ENCODE measurements at places on chromosomes 3 and 15.

DNA sequence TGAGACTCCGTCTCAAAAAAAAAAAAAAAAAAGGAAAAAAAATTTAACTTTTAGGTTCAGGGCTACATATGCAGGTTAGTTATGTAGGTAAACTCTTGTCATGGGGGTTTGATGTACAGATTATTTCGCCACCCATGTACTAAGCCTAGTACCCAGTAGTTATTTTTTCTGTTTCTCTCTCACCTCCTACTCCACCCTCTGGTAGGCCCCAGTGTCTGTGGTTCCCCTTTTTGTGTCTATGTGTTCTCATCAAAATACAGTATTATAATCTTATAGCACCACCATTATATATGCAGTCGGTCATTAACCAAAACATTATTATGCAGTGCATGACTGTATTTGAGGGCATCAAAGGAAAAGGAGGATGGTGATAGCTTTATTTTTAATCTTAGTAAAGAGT is 47.3 kb downstream of the CHP1 start:
- DNase-seq: no peak

GRCh38 chr3:186352369-186352768 is 9.7 kb downstream of the DGKG start:
- DNase-seq: no peak

DNA sequence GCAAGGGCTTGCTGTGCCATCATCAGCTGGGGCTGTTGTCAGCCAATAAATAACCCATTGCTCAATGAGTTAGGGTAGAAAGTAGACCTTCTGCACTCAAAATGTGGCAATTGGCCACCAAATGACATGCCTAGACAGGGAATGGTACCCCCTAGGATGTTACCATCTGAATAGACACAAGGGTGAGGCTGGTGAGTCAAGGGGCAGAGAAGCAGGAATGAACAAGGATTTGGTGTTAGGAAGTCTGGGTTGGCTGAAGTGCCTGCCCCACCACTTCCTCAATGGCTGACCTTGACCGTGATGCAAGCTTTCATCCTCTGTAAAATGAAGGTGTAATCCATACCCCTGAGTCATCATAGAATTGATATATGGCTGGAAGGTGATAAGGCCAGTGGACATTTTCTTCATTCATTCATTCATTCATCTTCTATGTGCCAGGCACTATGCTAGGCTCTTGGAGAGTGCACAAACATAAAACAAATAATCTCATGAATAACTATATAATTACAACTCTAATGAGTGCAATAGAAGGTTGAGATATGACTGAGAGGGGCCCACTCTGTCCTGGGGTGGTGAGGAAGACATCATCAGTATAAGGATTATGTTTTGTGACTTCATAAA is 4.4 kb upstream of the CA12 start:
- no peak for DNase-seq

GRCh38 chr3:46811615-46812236 is 51.5 kb downstream of the MYL3 start:
- DNase-seq: no peak

GRCh38 chr3:182325213-182325950 is 467.9 kb upstream of the ATP11B start:
- DNase-seq: no peak

GRCh38 chr15:42772144-42772543 is 35.2 kb upstream of the CDAN1 start:
- no peak for DNase-seq

DNA sequence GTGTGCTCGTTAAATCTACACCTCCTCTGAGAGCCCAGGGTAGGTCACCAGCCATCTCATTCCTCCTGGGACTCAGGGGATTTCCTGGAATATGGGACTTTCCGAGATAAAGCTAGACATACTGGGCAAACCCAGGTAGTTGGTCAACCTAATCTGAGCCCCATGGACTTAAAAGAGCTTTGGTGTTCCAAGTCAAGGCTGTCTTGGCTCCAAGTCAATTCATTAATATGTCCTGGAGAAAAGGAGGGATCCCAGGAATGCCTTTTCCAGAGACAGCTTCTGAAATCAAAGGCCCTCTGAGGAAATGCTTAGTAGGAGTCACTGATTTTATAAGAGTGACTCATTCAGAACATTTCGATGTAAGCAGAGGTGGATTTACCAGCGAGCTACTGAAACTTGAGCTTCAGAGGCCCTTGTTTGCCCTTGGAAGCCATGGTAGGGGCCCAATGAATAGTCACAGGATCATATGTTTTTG is 137.3 kb upstream of the UBE2E1 start:
- peak; percentile 86 for DNase-seq

GRCh38 chr3:50515565-50516439 is 12.4 kb upstream of the CACNA2D2 start:
- DNase-seq: peak; percentile 13

DNA sequence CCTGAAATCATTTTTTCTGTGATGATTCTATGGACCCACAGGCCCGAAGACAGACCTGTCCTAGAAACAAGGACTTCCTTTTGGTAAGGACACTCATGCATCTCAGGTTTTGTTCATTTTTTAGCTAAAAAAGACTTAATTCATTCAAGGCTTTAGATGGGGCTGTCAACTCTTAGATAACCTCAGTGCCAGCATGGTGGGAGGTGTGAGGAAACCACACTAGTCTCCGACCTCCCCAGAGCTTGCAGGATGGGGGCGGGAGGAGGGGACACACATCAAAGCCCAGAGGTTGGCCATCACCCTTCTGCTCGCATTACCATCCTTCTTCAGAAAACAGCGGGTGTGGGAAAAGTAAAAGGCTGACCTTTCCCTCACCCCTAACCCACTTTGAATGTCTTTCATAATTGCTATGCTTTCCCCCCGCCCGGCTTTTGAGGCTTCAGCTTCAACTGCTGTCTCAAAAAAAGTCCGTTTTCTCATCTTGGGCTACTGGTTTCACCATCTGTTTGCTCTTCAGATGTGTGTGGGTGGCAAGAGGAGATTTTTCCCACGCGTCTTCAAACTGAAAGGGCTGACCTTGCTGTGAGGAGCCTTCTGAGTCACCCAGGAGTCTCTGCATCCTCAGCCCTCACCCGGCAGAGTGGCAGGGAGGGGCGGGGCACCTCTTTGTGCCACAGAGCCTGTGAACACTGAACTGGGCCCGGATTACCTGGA is 27.6 kb upstream of the CXCR6 start:
- peak; percentile 98 for DNase-seq

DNA sequence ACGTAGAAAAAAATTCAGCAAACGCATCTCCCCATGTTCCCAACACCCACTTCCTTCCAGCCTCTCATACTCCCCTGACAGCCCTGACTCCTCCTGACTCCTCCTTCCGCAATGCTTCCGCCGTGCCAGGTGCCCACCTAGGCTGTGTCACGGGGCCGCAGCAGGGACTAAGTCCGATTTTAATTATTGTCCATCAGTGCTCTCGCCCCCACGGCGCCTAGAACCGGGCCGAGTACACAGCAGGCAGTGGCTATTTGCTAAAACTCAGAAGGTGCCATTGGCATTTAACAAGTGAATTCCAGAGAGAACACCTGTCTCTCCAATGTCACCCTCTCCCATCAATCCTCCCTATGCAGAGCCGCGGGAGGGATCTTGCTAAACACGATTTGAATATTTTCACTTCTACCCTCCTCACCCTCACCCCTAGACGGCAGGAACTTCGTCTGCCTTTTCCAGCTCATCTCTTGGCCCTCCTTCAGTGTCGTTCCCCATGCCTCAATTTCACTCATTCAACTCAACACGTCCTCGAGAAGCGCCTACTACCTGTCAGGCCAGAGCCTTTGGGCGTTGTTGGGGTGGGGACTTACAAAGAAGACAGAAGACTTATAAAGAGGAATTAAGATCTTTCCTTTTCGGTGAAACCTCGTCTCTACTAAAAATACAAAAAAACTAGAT is 11.5 kb upstream of the SHF start:
- peak; percentile 47 for DNase-seq

GRCh38 chr15:69143756-69144436 is 16.5 kb upstream of the GLCE start:
- no peak for DNase-seq

- DNase-seq: peak; percentile 68
These were observed 1.7 kb upstream of the LINGO1 start for GRCh38 chr15:77634266-77634962.

DNA sequence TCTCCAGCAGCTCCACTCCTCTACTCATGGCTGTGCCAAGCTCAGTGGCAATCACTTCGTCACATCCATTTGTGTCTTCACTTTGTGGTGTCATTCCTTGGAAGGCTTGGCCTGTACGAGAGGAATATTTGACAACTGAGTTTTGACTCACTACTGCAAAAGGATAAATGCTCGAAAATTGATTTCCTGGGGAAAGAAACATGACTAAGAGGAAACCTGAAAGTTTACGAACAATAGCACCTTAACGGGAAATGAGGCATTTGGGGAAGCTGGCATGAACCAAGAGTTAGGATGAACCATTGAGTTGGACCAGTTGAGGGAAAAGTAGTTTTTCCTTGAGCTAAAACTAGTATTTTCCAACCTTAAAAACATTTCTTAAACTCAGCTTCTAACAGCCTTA is 74.2 kb upstream of the ABHD17C start:
- DNase-seq: peak; percentile 8

DNA sequence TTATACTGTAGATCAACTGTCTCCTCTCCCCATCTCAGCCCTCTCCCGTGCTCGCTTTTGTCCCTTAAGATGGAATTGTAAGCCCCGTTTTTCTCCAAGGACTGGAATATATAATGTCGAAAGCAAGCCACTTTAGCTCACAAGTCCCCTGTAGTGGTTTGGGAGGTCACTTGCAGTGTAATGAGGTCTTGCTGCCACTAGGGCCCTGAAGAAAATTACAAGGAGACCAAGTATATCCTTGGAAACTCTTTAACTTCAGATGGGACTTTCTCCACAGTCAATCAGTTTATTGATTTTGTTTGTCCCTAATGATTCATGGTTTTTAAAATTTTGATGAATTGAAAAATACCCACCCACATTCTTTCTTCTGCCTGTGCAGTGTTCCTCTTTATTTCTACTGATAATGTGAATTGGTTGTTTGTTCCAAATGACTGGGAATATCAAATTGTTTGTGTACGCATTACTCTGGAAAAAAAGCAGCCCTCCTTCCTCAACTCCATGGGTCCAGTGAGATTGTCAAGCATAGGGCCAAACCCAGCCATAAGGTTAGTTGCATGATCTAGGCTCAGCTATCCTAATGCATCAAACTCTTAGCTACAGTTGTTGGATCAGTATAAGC is 294.8 kb downstream of the MCTP2 start:
- DNase-seq: no peak

GRCh38 chr3:411226-411625 is 214.7 kb downstream of the CHL1 start:
- DNase-seq: no peak

DNA sequence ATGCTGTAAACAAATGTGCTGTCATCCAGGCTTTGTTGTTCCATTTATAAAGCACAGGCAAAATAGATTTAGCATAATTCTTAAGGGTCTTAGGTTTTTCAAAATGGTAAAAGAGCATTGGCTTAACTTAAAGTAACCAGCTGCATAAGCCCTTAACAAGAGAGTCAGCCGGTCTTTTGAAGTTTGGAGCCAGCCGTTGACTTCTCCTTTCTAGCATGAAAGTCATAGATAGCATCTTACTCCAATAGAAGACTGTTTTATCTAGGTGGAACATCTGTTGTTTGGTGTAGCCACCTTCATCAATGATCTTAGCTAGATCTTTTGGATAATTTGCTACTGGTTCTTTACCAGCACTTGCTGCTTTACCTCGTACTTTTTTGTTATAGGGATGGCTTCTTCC is 297.5 kb upstream of the DCBLD2 start:
- no peak for DNase-seq

DNA sequence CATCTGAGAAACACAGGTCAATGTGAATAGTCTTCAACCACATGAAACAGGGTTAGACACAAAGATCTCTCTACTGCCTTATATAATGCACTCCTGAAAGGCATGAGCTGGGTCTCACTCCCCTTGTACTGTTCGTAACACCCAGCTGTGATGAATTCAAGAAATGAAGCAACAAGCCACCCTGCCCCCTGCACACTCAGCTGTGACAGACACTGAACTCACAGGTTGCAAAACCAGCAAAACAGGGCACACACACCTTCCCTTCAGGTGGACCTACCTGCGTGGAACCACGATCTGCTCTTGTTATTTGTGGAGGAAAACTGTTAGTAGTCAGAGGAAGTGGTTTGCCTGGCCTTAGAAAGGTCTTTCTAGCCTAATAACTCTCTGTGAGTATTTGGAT is 64.5 kb downstream of the CERS3 start:
- DNase-seq: no peak

GRCh38 chr15:25863968-25864580 is 947 bp upstream of the ATP10A start:
- DNase-seq: peak; percentile 36
